HS-5 (cell line): ENCODE measurements at places on chromosomes 1 and 21.

GRCh38 chr1:189899686-189900425, 577.8 kb downstream of the BRINP3 start:
- no peak for DNase-seq

DNA sequence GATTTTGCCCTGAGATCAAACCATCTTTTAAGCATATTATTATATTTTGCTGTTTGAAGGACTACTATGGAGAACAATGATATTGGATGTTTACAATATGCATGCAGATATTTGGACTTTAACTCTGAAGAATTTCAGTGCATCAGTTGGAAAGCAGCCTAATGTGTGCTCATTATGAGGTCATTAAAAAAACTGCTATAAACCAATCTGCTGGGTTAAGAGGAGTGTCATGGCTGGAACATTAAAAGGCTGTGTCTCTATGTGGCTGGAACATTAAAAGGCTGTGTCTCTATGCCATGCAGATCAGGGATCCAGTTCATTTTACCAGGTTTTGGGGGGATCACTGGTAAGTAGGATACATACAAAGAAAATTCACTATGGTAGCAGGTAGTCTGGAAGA, 77.6 kb downstream of the SPATA46 start:
- no peak for DNase-seq

DNA sequence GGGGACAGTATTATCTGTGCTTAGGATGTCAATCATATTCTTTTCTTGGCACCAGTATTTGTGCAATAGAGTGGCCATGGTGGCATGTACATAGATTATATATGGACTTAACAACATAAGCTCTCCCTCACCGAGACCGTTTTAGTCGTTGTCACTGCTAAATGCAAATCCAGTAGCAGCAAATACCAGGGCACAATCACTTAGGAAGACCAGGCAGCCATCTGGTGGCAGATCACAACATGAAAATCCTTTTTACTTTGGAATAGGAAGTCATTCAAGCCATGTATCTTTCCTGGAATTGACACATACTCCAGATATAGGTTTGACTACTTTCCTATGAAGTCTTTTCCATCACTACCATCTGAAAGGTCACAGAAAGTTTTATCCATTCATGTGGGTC, 53.2 kb upstream of the C1orf87 start:
- no peak for DNase-seq

DNA sequence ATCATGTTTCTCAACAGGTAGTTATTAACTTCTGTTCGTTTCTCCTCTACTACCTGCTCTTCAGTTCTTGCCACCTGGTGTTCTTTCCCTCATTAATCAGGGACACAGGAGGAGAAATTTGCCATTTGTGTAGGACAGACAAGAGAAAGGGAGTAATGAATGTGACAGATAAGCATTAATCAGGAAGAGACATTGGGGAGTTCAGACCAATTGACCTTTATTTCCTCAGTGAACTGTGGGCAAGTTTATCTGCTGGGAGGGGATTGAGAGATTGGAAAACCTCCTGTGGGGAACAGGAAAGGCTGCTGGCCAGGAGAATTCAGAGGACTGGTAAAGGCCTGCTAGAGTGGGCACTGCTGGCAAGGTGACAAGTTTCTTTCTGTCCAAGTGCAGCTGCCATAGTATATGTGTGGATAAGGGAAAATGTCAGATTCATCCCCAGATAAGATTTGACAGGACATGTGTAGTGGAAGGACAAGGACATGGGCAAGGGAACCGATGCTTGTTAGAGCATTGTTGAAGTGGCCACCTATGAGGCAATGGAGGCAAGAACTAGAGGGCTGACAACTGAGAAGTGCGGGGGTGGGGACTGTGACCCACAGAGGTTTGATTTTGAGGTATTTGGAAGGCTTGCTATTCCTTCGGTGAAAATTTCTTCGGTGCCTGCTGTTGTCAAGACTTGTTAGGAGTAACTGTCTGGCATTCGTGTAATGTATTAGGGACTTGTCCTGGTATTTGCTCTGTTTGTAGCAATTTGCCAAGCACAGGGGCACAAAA, 12.6 kb downstream of the SZT2 start:
- DNase-seq: no peak

- DNase-seq: no peak
Observed at GRCh38 chr1:65197636-65198035, 49.6 kb downstream of the AK4 start.

- DNase-seq: no peak
Observed at GRCh38 chr1:165143437-165144065, 213.0 kb downstream of the LMX1A start.

DNA sequence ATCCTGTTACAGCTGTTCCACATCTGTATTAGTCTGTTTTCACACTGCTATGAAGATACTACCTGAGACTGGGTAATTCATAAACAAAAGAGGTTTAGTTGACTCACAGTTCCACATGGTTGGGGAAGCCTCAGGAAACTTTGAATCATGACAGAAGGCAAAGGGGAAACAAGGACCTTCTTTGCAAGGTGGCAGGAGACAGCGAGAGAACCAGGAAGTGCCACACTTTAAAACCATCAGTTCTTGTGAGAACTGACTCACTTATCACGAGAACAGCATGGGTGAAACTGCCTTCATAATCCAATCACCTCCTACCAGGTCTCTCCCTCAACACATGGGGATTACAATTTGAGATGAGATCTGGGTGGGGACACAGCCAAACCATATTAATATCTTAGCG, 110.3 kb upstream of the TRABD2B start:
- DNase-seq: no peak

GRCh38 chr1:175433532-175434282, 241.1 kb upstream of the KIAA0040 start:
- no peak for DNase-seq

DNA sequence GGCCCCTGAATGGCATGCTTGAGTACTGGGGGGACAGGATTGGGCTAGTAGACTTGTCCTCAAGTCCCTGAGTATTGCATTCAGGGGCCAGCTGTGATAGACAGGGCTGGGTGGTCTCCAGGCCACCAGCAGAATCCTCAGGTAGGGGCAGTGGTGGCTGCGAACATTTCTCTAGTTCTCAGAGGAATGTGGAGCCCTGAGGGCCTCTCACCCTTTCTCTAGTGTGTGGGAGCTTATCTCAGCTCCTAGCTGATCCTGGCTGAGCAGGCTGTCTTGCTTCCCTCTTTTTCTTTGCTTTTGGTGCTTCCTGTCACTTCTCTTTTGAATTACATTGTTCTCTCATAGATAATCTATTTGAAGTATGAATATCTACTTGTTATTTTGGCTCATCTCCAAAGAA, 30.0 kb upstream of the PM20D1 start:
- no peak for DNase-seq
